Type B pancreatic cell (in vitro differentiated cells): ENCODE measurements at places on chromosomes 12 and 14.

DNA sequence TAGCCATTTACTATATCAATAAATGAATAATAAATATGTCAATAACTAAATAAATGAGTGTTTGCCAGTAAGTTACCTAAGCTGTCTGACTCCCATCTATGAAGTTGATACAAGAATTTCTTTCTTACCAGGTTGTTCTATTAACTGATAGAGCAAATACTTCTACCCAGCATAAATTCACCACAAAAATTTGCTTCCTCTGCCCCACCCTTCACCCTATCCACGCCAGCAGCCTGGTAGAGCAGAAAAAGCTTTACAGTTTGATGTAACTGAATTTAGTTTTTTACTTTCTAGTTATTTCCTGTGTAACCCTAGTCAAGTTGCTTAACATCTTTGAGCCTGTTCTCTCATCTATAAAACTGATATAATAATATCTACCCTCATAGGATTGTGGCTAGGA, 94.9 kb upstream of the SLC16A7 start:
- DNase-seq = no peak

DNA sequence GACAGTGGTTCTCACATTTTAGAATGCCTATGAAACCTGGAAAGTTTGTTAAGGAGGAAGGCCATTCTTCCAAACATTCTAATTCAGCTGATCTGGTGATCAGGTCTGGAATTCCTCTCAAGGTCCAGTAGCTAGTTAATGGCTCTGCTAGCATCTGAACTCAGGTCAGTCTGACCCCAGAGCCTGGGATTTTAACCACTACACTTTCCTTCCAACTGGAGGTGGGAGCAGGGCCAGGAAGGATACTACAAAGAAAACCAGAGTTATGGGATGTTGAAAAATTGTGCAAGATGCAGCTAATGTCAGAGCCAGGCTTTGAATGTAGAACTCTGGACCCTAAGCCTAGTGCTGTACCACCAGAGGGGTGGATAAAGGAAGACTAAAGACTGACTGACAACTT, 73.6 kb upstream of the NID2 start:
- DNase-seq = no peak

- no peak for DNase-seq
Observed at GRCh38 chr12:19630536-19630935, 191.2 kb downstream of the AEBP2 start.

DNA sequence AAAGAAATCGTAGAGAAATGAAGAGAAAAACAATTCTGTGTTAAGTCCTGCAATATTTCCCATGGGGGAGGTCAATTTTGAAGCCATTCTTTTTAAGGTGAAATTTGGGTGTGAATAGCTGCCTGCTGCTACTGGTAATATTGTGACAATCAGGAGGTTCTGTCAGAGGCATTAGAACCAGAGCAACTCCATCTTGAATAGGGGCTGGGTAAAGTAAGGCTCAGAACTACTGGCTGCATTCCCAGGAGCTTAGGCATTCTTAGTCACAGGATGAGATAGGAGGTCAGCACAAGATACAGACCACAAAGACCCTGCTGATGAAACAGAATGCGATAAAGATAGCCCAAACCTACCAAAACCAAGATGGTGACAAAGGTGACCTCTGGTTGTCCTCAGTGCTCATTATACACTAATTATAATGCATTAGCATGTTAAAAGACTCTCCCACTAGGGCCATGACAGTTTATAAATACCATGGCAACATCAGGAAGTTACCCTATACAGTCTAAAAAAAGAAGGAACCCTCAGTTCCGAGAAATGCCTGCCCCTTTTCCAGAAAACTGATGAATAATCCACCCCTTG, 24.8 kb upstream of the MTHFD1 start:
- no peak for DNase-seq

DNA sequence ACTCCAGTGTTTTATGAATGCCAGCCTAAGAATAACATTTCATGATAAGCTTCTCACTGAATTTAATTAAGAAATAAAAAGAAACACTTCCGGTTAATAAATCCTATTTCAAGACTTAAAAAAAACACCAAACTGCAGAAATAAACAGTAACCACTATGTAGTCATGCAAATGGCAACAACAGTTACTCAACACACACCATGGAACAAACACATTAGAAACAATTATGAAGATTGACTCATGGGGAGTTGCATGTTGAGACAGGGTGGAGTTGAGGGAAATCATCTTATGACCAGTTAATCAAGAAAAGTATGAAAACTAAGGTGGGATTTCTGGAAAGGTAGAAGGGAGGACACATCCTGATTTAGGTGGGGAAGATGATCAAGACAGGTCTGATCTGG, 52.7 kb downstream of the PLBD1 start:
- DNase-seq = no peak

GRCh38 chr12:113263431-113263963, 42.2 kb downstream of the TPCN1 start:
- DNase-seq = no peak

GRCh38 chr12:41286426-41286825, 98.3 kb downstream of the PDZRN4 start:
- no peak for DNase-seq

- DNase-seq = no peak
Observed at GRCh38 chr12:40287369-40287975, 62.7 kb downstream of the LRRK2 start.

- no peak for DNase-seq
Observed at GRCh38 chr14:72126561-72126960, 194.3 kb downstream of the RGS6 start.

DNA sequence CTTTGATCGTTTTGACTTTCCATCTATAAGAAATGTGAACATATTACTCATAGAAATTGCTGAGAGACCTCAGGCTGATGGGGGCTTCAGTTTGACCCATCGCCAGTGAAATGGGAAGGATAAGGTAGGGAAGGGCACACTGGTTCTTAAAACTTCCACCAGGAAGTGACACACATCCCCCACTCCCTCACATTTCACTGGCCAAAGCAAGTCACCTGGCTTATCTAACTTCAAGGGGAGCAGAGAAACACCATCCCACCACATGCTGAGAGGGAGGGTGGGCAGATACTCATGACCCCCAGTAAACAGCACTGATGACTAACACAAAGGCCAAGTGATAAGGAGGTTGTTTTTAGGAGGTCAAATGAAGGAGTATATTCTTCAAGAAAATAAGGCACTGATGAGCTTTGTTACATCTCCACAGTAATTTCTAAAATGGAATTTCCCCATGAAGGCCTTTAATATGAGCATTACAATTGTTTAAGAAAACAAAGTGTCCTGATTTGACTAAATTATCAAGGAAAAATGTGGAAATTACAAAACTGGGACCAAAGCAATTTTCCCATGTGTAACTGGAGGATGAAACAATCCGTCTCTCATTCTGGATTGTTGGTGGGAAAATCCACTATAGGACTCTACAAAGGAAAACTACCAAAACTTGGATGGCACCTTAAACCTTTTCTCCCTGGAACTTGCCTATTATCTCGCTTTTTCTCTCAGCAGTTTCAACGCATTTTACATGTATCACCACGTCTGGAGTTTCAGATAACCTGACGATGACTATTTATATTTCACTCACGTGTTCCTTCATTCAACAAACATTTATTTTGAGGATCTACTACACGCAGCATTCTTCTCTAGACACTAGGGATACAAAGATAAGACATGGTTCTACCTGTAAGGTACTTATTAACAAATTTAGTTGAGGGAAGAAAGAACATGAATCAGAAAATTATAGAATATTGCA, 91.8 kb upstream of the EEA1 start:
- no peak for DNase-seq

- no peak for DNase-seq
Observed at GRCh38 chr12:119176267-119177055, 2.3 kb upstream of the HSPB8 start.

DNA sequence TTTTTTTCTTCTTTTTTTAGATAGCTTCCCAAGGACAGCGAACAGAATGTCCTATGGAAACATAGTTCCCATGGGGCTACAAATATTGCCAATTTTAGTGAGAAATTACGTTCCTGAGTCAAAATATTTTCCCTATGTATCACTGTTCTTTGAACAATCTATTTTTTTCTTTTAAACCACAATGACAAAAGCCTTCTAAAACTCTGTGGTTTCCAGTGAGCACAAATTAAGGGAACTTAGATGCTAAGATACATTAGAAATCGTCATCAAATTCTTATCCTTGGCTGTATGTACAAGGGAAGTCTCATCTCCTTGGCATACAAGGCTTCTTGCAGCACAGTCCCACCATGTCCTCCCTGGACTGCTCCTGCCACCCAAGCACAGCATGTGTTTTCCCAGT, 17.9 kb downstream of the CPM start:
- DNase-seq = no peak

GRCh38 chr12:113676547-113676946, 204.9 kb upstream of the LHX5 start:
- no peak for DNase-seq
